ENCODE measurements at places on chromosomes 2 and 18. TPM values are rescaled to one million over a fixed set of nuclear protein-coding genes. Genes with fewer than 3 reads are reported as not detected.

- DNase-seq: no peak
Observed at GRCh38 chr18:56319953-56320352, 318.4 kb downstream of the TXNL1 start.

DNA sequence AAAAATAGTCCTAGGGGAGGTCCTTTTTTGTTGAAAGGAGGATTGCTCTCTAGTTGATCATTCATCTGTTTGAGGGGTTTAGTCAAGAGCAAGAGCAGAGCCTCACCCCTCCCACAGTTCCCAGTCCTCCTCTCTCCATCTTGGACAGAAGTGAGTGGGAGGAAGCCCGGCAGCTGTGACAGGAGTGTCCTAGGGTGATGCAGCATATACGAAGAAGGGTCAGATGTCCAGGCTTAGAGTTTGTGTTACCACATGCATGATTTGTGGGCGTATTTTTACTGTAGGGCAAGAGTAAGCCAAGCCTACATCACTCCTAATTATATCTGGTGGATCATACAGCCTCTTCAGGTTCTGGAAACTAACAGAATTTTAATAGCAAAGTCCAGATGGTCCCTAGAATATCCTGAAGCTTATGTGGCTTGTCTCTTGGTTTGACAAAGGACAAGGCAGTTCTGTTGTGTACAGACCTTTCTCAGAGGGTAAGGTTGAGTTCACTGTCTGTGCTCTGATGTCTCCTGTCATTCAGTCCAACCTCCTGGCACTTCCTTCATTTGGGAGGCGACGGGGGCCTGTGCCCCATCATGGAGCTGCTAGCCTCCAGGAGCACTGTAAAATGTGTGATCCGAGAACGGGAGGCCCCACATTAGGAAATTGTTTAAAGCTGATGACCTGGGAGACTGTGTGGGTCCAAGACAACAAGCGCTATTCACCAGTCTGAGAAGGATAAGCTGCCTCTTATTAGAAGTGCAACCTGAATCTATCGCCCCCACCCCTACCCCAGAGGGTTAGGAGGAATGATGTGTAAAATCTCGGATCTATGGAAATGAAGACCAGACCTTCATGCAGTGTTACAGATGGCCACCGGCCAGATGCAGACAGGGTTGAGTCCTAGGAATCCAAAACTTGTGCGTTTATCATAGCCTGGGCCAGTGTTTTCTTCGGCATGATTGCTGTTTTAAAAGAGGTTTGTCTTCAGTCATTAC lies 6.9 kb downstream of the CEP68 start:
- no peak for DNase-seq

GRCh38 chr2:201790989-201791388 lies 10.3 kb upstream of the ALS2 start:
- no peak for DNase-seq

GRCh38 chr2:31337197-31337596 lies 77.3 kb downstream of the XDH start:
- no peak for DNase-seq

- no peak for DNase-seq
Observed at GRCh38 chr2:26552641-26553374, 74.9 kb upstream of the OTOF start.

DNA sequence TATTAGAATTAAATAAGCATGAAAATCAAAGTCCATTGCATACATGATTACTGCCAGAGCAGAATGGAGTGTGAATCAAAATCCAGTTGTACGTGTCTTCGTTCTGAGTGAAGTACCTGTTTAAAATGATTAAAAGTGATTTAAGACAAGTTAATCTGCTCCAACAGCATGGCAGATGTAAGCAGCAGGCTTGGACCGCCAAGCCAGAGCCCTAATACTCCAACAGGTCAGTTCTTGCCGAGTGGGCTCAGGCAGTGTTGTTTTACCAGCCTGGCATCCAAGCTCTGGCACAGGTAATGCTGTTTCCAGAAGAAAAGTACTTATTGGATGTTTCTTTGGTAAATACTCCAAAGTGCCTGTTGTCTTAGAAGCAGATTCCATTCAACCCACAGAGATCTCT lies 171.4 kb upstream of the EPAS1 start:
- no peak for DNase-seq

The CAVIN2 gene
- total RNA-seq: 119 TPM
